ENCODE measurements at places on chromosomes 1 and 21.

DNA sequence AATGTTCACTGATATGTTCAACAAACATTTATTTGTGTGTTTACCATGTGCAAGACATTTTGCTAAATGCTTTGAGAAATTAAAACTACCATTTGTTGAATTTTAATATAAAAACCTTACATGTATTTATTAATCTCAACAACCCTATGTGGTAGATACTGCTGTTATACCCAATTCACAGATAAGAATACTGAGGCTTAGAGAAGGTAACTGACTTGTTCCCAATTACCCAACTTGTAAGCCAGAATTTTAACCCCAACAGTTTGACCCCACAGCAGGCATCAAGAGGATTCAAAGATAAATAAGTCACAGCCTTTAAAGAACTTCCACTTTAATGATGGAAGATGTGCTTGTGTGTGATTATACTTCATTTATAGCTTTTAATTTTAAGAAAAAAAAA is 3.7 kb downstream of the DNAJC8 start:
- DNase-seq: no peak

DNA sequence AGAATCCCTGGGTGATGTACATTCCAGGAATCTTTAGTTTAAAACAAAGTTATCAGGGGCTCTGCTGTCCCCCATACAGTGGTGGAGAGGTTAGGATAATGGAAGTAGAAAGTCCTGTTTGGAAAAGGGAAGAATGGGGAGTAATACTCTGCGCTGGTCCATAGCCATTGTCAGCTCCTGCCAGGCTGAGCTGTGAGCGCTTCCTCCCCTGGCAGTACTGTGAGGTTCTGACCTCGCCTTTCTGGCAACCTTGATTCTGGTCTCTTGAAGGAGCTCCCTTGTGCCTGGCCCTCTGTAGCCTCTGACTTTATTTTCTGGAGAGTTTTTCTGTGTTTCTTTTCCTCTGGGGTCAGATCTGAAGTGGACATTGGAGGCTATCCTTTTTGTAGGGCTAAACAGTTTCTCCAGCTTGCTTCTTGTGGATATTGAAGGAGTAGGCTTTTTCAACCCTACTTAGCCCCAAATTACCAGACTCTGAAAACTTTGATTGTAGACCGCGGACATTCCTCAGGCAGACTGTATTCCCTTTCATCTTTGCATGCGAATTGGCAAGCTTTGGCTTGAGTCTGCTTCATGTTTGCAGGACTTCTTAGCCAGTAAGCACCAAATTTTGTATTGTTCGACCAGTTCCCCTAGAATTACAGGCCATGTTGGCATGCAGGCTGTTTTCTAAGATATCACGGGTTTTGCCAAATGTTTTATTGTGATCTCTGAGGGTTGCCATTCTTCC is 13.8 kb downstream of the UBE4B start:
- no peak for DNase-seq

DNA sequence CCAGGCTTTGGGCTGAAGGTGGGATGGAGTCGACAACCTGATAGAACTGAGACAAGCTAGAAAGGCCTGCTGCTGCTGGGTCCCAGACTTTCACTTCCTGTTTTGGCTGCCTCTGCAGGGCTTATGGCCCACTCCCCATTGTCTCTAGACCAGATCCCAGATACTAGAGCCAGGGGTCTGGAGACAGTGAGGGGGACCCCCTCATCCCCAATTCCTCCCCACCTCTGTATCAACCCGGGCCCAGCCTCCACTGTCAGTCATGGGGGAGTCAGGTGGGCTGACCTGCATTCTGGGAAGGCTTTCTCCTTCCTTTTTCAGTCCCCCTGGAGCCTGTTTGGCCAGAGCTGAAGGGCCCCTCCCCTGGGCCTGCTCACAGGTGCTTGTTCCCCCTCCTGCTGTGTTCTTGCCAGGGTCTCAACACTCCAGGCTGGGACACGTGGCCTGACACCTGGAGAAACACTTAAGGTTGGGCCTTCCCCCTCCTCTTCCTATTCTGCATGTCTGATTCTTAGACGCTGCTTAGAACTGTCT is 18.0 kb upstream of the ETV3L start:
- no peak for DNase-seq

GRCh38 chr1:151799179-151800022 is 5.8 kb downstream of the LINGO4 start:
- DNase-seq: no peak

DNA sequence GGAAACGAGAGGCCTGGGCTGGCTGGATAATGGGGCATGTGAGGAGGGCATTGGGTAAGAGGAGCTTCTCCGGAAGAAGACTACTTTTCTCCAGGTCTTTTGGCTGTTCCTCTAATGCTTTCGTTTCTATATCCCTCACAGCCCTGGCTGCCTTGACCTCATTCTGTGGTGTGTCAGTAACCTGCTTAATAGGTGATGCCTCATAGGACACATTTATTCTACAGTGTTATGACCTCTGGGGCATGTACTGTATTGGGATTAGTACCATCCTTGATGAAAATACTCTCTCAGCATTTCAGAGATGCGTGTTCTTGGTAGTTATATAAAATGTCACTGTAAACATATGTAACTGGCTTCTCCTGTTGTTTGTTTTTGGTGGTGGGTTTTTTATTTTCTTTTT is 40.1 kb downstream of the PGM1 start:
- DNase-seq: no peak

- DNase-seq: peak; percentile 34
Observed at GRCh38 chr1:21703318-21703963, 34.3 kb upstream of the RAP1GAP start.

GRCh38 chr1:22257290-22258275 is 114.7 kb upstream of the WNT4 start:
- no peak for DNase-seq

DNA sequence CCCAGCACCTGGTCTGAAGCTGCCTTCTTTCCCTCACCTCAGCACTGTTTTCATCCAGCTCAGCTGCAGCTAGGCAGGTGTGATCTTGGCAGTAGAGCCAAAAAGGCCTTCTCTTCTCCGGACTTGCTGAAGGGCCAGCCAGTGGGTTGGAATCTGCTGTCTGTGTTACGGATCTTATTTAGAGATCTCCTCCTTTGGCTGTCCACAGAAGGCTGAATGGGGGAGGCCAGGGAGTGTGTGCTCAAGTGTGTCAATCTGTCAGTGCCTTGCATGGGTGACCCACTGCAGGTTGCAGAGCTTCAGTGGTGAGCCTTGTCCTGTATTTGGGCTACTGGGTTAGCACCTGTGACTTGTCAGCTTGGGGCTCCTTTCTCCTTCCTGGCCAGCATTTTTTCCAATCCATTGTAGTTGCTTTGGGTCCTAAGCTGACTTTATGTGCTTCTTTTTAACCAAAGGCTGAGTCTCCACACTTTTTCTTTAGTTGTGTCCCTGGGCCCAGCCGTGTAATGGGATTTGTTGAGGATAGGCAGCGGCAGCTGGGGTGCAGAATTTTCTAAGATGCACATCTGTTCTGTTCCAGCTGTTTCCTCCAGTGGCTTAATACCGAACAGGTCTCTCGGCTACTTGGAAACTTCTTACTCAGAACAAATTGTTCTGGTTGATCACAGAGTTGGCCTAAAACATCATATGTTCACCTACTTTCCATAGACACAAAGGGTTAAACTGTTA is 126.8 kb downstream of the PEX14 start:
- DNase-seq: no peak

DNA sequence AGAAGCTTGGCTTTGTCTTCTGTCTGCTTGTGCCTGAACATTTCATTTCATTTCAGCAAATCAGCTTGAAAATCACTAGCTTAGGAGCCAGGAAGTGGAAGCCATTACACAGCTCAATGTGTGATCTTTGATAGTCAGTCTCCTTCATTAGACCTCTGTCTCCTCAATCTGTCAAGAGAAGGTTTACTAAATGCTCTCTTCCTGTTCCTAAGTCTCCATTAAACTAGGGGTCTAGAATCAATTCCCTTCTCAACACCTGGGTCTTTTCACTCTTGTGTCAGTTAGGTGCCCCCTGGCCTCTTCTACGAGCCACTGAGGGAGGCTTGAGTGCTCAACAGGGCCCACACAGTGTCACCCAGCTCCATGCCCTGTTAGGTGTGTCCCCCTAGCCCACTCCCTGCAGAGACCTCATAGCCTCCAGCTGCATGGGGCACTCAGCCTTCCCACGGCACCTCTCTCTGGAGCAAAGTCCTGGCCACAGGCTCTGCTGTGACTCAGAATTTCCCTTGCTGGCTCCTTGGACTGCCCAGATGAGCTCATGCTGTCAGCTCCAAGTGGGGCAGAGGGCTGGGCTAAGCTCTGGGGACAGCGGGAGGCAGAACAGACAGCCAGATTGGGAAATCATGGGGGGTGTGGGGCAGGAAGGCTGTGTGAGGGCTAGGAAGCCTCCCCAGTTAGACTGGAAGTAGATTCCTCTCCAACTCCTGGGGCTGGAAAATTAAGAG is 115.7 kb upstream of the IPO9 start:
- no peak for DNase-seq

GRCh38 chr1:45979074-45979777 is 153.2 kb downstream of the PIK3R3 start:
- peak; percentile 99 for DNase-seq

DNA sequence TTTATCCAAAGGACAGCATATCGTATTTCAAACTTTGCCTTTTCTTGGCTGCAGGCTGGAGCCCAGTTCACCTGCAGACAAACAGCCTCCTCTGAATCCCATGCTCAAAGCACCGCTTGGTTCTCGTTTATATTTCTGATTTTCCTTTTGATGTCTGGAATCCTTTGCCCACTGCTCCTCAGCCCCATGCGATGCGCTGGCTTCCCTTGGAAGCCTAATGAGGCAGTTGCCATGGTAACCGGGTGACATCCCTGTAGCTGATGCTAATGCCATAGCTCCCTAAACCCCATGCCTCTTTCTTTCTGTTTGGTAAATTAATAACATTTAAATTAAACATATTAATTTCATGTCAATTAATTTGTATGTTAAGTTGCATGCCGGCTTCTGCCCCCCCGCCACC is 327.1 kb downstream of the PRDM2 start:
- peak; percentile 21 for DNase-seq

GRCh38 chr1:112544011-112544688 is 35.4 kb downstream of the WNT2B start:
- no peak for DNase-seq

DNA sequence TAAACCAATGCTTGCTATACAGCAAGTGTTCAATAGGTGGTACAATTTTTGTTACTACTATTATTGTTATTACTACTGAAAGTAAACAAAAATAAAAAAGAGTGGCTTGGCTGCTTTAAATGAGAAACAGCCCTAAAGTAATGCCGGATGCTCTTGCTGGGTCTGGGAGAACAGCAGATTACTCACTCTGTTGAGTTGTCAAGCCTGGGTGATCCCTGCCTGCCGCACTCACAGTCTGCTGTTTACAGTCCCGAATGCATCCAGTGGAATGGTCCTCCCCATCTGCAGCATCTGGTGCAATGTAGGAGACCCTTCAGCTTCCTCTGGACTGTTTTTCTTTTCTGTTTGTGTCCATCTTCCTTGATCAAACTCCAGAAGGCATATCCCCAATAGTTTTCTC is 102.7 kb upstream of the IVNS1ABP start:
- DNase-seq: no peak

DNA sequence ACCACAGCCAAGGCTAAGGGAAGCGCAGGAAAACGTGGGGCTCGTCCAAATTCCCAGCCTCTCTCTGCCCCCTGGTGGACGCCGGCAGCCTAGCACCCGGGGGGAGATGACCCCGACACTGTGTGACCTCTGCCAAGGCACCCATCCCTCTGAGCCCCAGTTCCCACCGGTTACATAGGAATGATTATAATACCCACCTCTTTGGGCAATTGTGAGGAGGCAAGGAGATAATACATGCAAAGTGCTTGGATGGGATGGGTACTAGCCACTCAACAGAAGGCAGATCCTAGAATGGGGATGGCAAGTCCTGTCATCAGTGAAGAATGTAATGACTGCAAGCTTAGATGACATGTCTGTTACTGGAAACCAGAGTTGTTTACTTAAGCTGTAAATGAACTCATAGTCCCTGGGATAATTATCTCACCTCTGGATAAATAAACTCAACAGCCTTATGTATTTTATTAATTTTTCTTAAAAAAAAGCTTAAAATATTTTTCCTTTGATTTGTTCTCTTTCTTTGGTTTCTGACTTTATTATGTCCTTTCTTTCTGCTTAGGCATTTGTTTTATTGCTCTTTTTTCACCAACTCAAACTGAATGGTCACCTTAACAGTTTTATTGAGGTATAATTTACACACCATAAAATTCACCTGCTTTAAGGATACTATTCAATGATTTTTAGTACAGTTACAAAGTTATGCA is 11.3 kb upstream of the BMP8B start:
- DNase-seq: peak; percentile 52

- DNase-seq: no peak
Observed at GRCh38 chr1:160169553-160170399, 18.4 kb downstream of the ATP1A4 start.

Measured in NCI-H1105 treated with DMSO at 0.1 percent for 48 hours (cell line).